ENCODE measurements at places on chromosomes 3 and 15.

DNA sequence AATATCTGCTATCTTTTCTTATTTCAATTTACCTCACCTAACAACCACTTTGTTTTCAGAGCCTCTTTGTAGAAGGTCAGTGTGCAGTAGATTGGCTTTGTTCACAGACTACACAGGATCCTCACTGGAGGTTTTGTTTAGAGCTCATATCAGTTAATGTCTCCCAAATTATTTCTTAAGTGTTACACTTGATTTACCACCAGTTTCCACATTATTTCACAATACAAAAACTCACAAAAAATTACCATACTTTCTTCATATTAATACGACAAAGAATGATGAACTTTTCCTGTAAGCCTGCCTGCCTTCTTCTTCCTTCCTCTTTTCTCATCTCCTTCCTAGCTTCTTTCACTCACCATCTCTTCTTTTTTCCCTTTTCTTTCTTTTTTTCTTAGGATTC, 133.3 kb downstream of the ALCAM start:
- no peak for DNase-seq

- no peak for DNase-seq
Measured at GRCh38 chr3:196399485-196399945, 32.7 kb downstream of the UBXN7 start.

- no peak for DNase-seq
Measured at GRCh38 chr3:11717768-11718636, 74.3 kb upstream of the VGLL4 start.

DNA sequence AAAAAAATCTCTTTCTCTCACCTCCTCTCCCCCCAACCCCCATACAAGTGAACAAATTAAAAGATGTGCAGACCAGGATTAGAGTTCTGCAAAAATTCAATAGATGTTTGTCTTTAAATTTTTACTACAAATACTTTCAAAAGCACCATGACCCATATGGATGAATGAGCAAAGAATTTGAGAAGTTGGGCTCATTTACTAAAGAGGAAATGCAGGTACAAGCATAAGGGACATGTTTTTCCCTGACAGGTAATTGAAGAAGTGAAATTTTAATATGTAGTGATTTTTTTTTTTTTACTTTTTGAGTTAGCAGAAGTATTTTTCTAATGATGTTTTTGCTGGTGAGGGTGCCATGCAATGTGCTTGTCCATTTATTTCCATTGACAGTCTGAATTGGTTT, 15.3 kb downstream of the PIK3CA start:
- no peak for DNase-seq

DNA sequence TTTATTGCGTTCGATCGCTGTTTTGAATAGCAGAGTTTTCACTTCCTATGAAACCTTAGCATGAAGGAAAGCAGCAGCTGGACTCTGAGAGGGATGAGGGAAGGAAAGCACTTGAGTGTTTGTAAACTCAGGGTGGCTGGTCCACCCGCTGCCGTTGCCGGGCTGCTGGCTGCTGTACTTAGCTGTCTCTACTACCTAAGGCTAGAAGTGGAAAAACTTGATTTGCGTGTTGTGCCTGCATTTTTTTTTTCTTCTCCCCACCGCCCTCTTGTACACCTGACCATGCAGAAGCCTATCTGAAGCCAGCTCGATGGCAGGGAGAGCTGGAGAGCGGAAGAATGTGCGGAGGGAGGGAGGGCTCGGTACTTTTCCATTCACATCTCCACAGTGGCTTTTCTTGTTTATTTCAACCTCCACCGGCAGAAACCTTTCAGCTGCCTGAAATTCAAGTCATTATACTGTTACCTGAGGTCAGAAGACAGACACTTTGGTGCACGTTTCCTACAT, 4.8 kb upstream of the BCL6 start:
- no peak for DNase-seq

DNA sequence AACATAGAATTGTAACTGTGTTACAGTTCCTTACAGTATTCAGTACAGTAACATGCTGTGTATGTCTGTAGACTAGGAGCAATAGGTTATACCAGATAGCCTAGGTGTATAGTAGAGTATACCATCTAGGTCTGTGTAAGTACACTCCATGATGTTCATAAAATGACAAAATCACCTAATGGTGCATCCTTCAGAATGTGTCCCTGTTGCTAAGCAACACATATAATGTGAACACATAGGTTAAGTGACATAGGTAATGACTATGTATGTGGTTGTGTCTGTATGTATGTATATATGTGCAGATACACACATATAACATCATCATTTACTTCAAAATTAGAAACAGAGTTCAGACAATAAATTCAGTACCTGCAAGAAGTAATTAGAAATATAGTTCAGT, 146.8 kb upstream of the GAP43 start:
- DNase-seq, result no peak

DNA sequence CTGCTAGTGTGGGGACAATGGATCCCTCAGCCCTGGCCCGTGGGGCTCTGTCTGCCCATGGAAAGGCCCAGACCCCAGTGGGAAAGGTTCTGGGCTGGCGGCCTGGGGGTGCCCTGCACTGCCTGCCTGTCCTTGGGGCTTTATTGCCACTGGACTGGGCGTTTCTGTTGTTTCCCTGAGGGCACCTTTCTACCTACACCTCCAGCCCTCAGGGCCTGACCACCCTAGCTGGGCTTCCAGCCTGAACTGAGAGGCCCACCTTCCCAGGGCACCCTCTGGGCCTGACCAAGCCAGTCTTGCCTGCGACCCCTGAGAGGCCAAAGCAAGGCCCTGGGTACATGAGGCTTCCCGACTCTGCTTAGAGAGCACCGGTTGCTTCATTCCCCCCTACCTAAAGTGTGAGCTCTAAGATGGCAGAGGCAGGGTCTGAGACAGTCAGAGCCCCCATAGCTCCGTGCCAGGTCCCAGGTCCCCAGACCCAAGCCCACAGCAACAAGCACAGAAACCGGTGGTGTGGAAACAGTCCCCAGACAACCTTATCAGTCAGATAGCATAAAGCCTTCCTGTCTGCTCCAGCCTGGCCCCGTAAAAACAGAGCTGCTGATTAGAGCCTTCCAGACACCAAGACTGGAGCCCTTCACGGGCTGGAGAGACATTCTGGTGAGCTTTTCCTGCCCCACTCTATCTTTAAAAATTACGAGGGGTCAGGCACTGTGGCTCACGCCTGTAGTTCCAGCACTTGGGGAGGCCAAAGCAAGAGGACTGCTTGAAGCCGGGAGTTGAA, 102.8 kb downstream of the CHSY1 start:
- no peak for DNase-seq

DNA sequence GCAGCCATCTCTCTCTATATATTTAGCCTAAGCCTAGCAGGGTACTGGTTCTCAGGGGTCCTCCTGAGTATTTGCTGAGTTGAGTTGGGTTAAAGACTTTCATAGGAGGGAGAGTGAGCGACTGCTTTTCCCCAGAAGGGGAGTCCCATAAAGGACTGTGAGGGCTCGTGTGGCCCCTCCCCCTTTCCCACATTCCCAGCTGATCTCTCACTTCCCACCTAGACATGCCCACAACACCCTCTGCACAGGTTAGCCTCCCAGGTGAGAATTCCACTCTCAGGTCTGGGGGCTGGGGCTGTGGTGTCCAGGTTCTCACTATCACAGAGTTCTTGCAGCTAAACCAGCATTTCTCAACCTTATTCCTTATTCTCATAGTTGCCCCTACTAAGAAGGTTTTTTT, 15.8 kb downstream of the EPHB1 start:
- no peak for DNase-seq

- no peak for DNase-seq
Measured at GRCh38 chr3:117726776-117727175, 1017.2 kb downstream of the TUSC7 start.

DNA sequence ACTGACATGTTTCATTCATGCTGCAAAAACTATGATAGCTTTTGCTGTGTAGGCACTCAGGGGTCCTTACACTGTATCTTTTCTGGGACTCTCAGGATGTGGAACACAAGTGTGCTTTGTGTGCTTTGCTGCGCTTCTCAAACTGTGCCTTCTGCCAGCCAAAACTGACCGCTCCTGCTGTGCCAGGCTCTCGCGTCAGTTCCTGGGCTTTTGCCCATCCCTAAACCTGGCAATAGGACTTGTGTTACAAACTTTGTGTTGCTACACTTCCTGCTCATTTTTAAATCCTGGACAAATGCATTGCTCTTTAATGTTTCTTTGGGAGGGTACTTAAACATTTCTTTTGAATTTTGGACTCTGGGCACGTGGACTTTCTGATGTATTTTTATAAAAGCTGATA, 60.3 kb downstream of the DIPK2A start:
- no peak for DNase-seq

- DNase-seq, result no peak
Measured at GRCh38 chr3:53254509-53255422, 1.1 kb downstream of the TKT start.

GRCh38 chr3:163953526-163953925, 1124.8 kb downstream of the SI start:
- DNase-seq, result no peak

DNA sequence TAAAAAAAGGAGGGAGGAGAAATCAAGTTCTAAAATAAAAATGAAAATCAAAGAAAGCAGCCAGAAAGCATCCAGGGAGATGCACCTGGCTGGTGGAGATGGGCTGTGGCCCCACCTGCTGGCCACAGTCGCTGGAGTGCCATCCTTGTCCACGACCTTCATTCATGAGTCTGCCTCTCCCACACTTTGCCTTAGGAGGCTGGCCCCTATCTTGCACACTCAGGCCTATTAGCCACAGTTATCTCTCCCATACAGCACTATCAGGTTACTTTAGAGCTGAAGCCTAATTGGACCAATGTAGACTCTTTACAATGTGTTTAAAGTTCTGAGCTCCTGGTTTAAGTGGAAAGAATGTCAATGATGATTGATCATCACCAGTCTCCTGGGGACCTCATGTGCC, 392.0 kb upstream of the RORA start:
- no peak for DNase-seq

- no peak for DNase-seq
Measured at GRCh38 chr15:92682741-92683510, 27.4 kb upstream of the FAM174B start.

GRCh38 chr3:130671545-130672312, 74.9 kb downstream of the PIK3R4 start:
- no peak for DNase-seq

DNA sequence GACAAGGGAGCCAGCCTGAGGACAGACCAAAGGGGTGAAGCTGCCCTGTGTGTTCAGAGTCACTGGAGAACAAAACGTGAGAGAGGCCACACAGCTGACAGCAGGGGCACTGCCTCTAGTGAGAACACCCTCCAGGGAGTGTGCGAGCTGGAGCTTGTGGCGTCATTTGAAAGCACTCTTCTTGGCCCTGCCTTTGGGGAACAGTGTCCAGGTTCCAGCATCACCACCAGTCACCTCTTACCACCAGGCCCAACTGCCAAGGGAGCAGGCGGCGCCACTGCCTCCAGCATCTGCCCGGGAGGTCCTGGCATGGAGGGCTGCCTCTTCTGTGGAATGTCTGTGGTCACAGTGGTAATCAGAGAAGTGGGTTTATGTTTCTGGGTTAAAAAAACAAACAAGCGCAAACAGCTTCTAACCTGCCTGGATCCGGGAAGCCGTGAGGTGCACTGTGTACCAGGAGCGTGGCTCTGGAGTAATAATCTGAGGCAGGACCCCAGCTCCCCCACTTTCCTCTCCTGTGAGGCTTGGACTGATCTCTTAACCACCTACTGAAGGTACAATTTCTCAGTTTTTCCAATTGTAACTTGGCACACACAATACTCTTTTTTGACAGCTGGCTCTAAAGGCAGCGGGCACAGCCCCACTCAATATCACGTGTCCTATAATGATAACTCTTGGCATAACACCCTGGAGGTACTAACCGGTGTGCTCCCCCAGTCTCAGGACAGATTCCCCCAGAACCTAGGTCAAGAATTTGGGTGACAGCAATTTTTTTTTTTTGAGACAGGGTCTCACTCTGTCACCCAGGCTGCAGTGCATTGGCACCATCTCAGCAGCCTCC, 32.2 kb upstream of the CDCP1 start:
- DNase-seq, result no peak

DNA sequence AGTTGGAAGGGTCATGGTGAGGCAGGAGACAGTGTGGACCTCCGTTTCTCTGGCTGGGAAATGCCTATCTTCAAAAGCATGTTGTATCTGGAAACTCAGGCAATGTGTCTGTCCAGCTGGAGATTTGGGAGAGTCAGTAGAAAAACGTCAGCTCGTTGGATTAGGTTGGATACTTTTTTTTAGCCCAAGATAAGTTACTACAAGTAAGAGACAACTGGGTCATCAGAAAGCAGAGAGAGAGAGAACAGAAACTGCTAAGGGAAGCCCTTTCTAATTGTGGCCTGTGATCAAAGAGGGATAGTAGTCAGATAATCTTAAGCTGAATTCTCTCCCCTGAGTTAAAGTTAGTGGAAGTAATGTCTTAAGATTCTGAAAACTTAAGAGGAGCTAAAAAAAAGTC, 78.9 kb upstream of the ZNF280D start:
- DNase-seq, result no peak

DNA sequence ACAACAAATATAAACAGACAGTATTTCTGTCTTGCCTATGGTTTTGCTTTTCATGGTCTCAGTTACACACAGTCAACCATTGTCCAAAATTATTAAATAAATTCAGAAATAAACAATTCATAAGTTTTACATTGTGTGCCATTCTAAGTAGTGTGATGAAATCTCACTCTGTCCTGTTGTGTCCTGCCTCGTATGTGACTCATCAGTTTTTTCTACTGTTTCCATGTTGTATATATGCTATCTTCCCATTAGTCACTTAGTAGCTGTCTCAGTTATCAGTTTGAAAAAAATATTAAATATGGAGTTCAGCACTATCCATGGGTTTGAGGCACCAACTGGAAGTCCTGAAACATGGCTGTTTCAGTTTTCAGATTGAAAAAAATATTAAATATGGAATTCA, 282.4 kb upstream of the GRM7 start:
- no peak for DNase-seq

DNA sequence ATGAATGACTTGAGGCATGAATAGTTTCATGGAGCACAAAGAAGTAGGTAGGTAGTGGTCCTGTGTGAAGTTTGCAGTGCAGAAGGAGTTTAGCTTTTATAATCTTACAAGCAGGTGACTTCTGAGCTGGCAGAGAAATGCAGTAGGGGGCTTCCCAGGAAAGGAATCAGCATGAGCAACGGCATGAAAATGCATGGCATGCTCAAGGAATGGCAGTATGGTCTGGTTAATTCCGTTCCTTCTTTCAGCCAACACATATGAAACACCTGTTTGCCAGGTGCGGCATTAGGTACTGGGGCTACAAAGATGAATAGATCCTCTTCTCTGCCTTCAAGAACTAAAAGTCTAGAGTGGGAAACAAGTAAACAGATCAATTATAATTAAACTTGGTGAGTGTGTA, 138.0 kb upstream of the BHLHE40 start:
- DNase-seq, result no peak
